Nephron progenitor cell (in vitro differentiated cells): ENCODE measurements at places on chromosomes 11 and 22.

DNA sequence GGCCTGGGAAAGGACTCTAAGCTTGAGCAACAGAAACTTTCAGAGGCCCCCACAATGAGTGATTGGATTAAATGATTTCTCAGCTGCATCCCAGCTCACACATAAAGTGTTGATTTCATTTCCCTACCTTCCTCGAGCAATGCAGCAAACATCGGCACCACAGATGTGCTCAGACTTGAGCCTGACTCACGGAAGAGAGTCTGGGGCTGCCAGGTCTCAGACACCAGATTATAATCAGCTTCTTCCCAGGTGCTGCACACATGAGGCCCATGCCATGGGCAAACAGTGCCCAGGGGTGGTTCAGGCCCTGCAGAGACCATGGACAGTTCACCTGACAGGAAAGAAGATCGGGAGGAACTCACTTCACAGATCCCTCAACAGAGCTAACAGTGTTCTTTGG lies 226.6 kb upstream of the TENM4 start:
- no peak for DNase-seq

DNA sequence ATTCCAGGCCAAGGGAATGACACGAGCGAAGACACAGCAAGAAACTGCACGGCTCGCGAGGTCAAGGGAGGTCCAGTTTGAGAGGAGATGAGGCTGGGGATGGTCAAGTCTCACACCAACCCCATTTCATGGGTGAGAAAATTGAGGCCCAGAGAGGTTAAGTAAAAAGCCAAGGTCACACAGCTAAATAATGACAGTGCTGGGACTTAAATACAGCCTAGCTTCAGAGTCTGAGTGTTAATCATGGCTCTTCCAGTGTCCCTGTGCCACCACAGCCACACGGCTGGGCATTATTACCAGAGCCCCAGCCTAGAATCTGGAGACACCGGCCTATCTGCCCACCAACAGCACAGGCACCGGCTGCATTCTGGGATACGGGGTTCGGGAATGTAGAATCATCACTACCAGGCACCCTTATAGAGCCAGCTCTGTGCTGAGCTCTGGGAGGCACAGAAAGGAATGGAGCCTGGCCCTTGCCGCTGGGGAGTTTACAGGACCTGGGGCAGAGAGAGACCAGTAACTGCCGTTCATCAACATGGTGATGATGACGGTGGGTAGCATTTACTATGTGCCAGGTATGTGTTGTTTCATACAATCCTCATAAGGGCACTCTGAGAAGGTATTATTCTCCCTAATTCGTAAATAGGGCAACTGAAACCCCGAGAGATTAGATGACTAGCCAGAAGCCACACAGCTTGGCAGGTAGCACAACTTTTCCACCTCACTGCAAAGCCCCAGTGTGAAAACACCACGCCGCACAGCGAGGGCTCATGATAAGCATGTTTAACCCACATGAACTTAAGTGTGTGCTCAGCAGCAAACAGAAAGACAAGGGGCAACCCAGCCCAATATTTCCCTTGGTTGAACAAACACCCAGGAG lies 51.8 kb downstream of the CD6 start:
- DNase-seq: no peak

DNA sequence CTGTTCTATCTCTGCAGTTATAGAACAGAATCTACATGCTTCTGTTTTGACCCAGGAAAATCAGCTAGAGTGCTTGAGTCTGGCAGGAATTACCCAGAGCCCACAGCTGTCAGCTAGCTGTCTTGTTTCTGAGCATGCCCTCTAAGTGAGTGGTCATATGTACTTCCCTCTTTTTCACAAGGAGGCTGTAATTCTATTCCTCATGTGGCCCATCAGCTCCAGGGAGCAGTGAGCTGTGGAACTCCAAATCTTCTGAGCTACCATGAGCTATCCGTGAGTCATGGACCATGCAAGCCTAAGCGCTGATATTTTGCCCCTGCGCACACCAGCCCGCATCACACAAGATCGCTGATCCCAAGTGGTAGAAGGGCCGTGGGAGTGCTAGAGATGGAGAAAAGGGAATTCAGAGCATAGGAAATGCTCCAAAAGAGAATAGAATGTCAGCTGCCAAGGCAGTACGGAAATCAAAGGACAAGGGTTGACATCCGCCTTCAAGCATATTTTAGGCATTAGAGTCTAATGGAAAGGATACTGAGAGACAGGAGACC lies 5.4 kb downstream of the FJX1 start:
- DNase-seq: no peak

DNA sequence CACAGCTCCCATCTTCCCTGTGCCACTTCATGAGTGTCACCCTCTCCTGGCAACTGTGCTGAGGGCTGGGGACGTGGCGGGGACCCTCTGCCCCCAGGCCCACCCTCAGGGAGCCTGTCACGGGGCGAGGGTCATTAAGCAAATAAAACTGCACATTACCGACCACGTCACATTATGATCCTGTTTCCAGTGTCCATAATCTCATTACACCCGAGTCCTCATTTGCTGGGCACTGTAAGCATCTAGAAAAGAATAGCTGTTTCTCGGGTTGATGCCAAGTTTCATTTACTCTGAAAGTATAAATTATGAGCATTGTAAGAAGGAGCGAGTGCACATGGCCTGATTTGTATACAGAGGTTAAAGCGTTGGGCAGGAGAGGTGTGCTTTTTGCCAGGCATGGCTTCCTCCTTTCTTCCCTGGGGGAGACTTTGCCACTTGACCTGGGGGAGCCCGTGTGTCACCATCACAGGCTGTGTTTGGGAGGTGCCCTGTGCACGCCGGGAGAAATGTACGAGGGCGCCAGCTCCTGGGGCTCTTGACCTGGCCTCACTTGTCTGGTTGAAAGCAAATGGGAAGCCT lies 50.5 kb downstream of the LRP5 start:
- DNase-seq: no peak

- DNase-seq: no peak
These were observed 2.8 kb upstream of the ROBO4 start for GRCh38 chr11:124900464-124900863.

DNA sequence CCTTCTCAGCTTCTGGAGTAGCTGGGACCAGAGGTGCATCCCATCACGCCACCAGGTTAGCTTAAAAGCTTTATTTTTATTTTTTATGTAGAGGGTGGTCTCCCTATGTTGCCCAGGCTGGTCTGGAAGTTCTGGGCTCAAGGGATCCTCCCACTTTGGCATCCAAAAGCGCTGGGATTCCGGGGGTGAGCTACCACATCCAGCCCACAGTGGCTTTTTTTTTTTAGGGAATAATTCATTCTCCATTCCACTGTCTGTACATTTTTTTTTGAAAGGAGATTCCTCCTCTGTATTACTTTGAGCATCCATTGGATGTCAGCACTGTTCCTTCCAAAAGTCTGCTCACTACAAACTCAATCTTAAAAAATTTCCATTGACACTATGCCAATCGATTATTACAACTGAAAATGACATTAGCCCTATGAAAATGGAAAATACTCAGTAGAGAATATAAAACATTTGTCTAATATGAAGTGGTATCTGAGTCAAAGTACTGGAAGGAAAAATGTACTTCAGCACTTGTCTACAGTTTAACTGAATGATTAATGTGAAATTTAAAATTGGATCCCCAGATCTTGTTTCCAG lies 1.3 kb upstream of the LPXN start:
- no peak for DNase-seq

GRCh38 chr11:71212871-71213559 lies 39.4 kb downstream of the SHANK2 start:
- no peak for DNase-seq

DNA sequence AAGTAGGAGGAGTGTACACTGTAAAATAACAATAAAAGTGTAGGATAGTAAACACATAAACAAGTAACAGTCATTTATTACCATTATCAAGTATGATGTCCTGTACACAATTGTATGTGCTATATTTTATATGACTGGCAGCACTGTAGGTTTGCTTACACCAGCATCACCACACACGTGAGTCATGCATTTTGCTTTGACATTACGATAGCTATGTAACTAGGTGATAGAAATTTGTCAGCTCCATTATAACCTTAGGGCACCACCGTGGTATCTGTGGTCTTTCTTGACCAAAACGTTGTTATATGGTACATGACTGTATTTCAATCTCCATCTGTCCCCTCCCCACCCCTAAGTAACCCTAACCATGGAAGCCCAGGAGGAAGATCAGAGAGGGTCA lies 1.1 kb downstream of the DNAL4 start:
- no peak for DNase-seq

DNA sequence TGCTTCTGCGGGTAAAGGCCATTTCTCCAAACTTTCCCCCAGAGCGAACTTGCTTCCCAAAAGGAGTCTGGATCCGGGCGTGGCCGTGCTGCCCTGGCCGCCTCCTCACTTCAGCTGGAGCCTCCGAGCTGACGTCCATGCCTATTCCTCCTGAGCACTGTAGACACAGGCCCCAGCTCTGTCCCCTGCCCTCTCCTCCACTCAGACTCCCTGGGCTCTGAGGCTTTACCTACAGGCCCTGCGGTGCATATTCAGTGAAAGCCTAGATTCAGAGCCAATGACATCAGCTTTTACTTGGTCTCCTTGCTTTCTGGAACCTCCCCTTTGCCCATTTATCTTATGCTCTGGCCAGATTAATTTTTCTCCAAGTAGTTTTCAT lies 9.7 kb downstream of the LRP5 start:
- no peak for DNase-seq

DNA sequence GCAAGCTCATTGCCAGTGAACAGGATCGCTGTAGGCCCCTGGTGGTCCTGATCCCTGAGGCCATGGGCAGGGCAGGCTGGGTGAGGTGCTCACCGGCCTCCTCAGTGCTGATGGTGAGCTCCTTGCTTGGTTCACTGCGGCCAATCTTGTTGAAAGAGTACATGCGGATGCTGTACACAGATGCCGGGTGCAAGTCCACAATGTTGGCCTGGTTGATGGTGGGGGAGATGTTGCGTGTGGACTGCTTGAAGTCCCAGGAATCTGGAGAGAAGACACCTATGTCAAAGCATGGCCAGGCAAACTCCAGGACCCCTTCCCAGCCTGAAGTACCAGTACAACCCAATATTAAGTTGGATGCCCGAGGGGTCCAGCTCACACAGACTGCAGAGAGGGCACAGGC lies 144.1 kb downstream of the CEP164 start:
- no peak for DNase-seq

GRCh38 chr11:57500515-57500914 lies 15.0 kb downstream of the SLC43A1 start:
- DNase-seq: no peak

DNA sequence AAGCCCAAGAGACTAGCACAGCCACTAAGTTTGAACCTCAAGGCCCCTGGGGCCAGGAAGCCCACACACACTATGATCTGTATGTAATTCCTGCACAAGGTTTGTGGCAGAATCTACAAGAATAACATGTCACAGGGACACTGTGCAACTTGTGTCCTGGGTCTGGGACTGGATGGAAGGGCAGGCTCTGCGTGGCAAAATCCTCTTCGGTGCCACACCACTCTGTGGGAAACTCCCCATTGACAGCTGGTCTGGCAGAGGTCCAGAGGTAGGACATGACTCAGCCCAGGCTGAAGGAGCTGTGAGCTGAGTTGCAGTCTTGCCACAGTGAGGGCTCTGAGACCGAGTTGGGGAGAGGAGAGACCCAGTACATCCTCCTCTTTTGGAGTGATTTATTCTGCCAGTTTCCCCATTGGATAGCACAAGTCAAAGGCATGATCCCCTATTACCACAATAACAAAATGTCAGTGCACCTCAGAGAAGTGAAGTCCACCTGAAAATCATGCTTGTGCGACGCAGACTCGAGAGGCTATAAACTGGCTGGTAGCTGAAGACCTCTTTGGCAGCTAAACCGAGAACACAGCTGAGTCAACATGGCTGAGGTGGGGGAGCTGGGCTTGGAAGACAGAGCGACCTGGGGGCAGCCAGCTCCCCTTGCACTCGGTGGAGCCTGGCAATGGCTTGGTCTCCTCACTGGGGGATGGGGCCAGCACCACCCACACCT lies 23.3 kb upstream of the SERPIND1 start:
- DNase-seq: no peak

- no peak for DNase-seq
These were observed 17.0 kb downstream of the SLC22A12 start for GRCh38 chr11:64608046-64608445.

DNA sequence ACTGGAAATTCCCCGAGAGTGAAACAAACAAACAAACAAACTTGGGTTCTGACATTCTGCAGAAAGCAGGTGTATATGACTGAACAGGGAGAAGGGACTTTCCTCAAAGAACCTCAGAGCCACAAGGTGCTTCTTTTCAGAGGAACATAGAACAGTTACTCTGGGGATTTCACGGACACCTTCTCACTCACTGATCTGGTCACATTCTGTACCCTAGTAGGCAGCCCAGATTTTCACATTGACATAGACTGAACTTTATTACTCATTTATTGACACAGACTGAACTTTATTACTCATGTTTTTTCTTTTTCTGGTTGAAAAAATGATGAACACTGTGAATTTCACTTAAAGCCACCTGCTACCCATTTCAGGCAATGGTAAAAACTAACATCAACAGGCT lies 263.0 kb downstream of the OPCML start:
- no peak for DNase-seq

- DNase-seq: peak; percentile 80
These were observed 46.7 kb downstream of the IGLL1 start for GRCh38 chr22:23533328-23533762.

- DNase-seq: no peak
These were observed 90.3 kb downstream of the RPL27A start for GRCh38 chr11:8772571-8773519.

- DNase-seq: no peak
These were observed 558.7 kb downstream of the RAB38 start for GRCh38 chr11:87616511-87616910.

DNA sequence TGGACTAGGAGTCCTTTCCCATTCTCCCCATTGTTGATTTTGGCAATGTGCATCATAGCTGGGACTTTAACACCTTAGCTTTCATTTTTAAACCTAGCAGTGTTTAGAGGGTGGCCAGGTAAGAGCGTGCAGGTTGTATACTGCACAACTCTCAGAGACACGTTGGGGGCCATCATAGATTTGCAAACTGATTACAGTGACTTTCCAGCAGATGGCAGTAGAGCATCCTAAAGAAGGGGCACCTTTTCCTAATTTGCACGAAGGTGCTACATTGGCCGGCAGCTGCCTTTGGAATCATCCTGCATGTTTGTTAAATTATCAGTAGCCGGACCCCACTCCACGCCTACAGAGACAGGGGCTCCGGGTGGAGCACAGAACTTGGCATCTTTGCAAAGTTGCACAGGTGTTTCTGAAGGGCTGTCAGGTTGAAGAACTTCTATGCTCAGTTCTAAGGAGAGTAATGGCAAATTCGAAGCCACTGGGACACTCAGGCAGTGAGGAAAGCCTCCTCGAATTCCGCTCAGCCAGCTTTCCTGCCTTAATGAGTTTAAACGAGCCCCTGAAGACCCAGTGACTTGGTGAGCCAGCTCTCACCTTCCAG lies 7.7 kb downstream of the LHFPL7 start:
- DNase-seq: peak; percentile 39

DNA sequence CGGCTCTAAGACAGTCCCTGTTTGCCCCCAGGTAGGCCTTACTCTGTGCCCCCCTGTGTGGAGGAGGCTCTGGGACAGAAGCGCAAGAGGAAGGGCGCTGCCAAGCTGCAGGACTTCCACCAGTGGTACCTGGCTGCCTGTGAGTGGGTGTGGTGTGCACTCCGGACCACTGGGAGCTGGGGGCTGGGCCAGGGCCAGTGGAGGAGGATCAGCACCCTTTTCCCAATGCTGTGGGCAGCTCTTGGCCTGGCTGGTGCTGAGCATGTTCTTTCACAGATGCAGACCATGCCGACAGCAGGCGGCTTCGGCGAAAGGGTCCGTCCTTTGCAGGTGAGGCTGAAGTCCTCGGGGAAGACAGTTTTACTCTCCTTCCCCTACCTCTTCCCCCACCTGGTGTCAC lies 3.7 kb downstream of the SCO2 start:
- DNase-seq: no peak

- no peak for DNase-seq
These were observed 10.9 kb downstream of the ZMAT5 start for GRCh38 chr22:29755889-29756288.
